Astrocyte of the spinal cord (primary cell): ENCODE measurements at places on chromosomes 11 and 22.

DNA sequence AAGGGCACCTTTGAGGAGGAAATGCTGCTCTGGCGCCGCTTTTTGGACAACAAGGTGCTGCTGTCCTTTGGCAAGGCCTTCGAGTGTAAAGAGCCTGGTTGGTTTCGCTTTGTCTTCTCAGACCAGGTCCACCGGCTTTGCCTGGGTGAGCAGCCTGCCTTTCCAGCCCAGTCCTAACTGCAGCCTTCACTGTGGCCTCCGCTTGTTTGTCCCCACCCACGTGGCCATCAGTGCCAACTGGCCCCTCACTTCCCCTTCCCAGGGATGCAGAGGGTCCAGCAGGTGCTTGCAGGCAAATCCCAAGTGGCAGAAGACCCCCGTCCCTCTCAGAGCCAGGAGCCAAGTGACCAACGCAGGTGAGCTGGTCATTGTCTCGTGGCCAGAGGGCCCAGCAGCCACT lies 12.0 kb upstream of the EXT2 start:
- no peak for DNase-seq

- no peak for DNase-seq
Measured at GRCh38 chr22:25014896-25015755, 62.6 kb downstream of the KIAA1671 start.

DNA sequence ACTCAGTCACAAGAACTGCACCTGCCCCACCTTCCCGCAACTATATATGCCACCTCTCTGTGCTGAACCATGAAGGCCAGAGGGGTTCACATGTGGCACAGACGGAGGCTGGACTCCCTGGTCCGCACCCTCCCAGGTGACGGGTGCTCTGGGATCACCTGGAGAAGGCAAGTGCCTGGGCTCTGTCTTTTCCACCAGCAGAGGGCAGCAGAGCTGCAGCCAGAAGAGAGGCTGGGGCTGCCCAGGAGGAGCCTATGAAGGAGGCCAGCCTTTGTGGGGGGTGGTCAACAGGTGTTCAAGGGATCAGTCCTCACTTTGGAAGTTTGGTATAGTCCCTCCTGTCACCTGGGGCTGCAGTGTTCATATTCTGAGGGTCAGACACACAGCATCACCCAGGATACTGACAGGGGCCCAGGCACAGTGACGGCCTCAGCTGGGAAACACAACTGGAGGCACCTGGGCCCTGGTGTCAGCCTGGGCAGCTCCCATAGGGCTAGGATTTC lies 39.2 kb upstream of the IGLL5 start:
- DNase-seq = peak; percentile 35

DNA sequence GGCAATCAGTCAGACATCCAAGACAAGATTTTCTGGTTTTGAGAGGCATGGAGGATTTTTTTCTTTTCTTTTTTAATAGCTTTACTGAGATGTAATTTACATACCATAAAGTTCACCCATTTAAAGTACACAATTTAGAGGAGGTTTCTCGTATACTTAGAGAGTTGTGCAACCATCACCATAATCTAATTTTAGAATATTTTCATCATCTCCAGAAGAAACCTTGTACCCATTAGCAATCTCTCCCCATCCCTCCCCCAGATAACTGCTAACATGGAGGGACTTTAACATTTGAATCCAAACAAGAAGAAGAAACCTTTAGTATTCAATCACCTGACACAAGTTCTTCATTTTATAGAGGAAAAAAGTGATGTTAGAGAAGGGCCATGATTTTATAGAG lies 83.6 kb downstream of the CLPB start:
- DNase-seq = no peak

- no peak for DNase-seq
Measured at GRCh38 chr11:44282620-44283019, 27.3 kb downstream of the ALX4 start.
